ENCODE measurements at places on chromosomes 6 and 20.

DNA sequence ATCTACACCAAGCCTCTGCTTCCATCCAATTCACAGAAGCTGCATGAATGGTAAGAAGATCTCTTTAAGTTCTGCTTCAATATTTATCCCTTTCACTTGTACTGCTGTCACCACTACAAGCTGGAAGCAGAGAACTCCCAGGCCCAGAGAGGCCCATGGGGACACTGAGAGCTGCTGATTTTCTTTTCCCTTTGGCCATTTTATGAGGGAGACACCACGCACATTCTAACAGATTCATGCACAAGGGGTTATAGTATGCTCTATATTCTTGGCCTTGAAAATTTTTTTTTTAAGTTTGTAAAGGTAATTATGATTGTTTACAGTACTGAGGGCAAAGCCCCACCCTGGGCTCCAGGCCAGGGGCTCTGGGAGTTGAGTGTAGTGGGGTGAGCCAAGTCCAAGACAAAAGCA lies 88.4 kb downstream of the MYB start:
- no peak for DNase-seq

DNA sequence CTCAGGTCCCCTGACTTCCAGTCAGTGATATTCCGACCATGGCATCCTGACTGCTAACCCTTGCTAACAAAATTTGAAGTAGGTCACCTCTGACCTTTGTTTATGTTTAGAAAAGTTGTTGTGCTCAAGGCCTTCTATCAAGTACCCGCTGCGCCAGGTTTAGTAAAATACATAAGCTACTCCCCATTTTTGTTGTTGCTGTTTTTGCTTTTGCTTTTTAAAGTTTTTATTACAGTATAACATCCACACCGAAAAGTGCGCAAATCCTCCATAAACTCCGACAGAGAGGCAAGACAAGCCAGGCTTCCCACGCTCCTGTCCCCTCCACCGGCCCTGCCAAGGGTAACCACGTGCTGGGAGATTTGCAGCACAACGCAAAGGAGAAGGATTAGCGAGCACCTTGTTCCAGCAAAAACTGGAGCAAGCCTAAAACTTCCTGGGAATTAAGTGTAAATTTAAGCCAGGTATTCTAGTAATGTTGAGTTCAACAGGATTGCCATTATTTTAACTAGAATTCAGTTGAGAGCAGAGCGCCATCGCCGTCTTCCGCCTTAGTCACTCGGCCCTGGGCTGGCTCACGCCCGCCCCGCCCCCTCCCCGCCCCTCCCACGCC lies 17.8 kb upstream of the HMGN4 start:
- peak; percentile 90 for DNase-seq

DNA sequence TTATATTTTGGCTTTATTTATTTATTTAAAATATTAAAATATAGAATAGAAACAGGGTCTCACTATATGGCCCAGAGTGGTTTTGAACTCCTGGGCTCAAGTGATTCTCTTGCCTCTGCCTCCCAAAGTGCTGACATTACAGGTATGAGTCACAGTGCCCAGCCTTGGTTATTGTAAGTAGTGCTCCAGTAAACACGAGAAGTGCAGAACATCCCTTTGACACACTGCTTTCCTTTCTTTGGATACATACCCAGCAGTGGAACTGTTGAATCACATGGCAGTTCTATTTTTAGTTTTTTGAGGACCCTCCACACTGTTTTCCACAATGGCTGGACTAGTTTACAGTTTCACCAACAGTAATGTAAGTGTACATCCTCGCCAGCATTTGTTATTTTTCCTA lies 203.9 kb downstream of the PHF3 start:
- DNase-seq: no peak

GRCh38 chr6:169539176-169539897 lies 162.5 kb downstream of the WDR27 start:
- DNase-seq: no peak

GRCh38 chr6:111124406-111124805 lies 37.1 kb downstream of the SLC16A10 start:
- DNase-seq: no peak

DNA sequence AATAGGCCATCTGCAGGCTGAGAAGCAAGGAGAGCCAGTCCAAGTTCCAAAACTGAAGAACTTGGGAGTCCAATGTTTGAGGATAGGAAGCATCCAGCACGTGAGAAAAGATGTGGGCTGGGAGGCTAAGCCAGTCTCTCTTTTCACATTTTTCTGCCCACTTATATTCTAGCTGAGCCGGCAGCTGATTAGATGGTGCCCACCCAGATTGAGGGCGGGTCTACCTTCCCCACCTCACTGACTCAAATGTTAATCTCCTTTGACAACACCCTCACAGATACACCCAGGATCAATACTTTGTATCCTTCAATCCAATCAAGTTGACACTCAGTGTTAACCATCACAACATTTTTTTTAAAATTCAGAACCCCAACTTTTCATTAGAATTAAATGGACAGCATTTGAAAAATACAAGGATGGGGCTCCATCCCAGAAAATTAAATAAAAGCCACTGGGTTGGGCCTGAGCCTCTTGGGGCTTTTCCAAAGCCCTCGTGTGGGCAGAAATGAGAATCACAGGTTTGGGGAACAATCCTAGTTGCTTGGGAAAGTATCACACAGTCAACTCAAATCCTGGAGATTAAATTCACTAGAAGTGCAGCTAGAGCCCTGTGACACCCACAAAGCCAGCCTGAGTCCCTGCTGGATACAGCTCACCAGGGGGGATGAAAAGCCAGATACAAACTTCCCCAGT lies 2.2 kb downstream of the CLDN20 start:
- DNase-seq: no peak

- no peak for DNase-seq
These were observed 58.5 kb downstream of the PREX1 start for GRCh38 chr20:48769069-48769983.

- no peak for DNase-seq
These were observed 260.6 kb downstream of the TFAP2A start for GRCh38 chr6:10154251-10154650.

DNA sequence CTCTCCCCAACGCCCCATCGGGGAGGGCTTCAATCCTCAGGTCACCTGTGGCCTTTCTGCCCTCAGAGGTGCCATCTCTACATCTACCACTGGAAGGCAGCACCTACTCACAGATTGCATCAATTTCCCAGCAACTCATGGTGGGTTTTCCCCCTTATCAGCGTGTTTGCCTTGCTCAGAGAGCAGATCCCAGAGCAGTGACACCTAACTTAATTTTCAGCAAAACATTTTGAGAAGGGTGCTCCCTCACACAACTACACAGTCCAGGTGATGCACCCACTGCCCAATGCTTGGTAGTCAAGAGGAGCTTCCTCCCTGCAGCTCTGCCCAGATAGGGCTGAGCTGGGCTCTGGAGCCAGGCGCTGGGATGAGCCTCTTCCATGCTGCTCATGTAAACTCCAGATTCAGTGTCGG lies 48.2 kb downstream of the PLG start:
- no peak for DNase-seq

GRCh38 chr6:147936703-147937470 lies 405.8 kb upstream of the SASH1 start:
- no peak for DNase-seq

- no peak for DNase-seq
These were observed 138.7 kb upstream of the BACH2 start for GRCh38 chr6:90435207-90435899.

GRCh38 chr6:37502703-37503291 lies 3.1 kb upstream of the CCDC167 start:
- DNase-seq: no peak

DNA sequence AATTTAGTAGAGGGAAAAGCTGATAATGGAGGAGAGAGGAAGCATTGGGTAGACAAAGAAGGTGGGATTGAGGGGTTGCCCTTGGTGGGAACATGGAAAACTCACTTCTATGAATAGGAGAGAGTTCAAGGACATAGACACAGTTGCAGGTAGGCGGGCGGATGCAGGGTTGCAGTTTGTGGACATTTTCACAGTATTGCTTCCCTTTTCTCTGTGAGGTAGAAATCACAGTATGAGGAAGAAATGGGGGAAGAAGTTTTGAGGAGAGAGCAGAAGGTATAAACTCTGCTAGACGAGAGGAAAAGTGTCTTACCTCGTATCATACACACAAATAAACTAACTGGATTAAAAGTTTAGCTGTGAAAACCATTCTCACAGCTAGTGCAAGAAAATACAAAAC lies 200.7 kb upstream of the ECI2 start:
- DNase-seq: no peak

DNA sequence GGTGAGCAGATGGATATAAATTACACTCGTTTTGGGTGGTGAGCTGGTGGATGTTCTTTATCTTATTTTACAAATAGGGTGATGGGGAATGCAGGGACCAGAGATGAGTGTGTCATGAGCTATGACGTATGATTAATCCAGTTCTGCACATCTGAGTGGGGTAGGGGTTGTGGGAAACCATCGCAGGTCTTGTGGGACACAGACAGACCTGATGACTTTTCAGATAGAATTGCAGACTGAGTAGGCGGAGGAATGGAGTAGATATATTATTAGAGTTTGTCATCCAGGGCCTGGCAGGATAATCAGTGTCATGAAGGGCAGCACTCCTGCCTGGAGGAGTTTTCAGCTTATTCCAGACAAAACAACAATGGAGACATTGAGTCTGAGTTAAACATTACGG lies 12.9 kb upstream of the DSP start:
- no peak for DNase-seq

DNA sequence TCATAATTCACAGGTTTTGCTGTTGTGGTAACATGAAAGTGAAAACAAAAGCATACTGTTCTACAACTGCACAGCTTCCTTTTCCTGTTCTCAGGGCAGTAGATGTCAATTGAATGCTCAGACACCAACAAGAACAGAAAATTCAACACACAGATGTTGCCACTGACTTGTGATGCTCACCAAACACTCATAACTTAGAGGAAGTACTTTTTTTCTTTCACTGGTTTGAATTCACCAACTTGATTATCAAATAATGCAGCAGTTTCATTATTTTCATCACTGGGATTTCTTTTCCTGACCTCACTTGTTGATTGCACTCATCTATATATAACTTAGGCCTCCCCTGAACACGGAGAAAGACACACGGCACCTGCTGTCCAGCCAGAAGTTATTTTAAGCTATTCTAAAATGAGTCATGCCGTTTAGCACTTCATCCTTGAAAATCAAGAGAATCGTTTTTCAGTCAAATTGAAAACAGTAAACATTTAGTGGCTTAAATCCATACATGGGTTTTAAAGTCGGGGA lies 949 bp downstream of the TXLNB start:
- DNase-seq: no peak

- no peak for DNase-seq
These were observed 34.6 kb downstream of the STK35 start for GRCh38 chr20:2136275-2136674.

DNA sequence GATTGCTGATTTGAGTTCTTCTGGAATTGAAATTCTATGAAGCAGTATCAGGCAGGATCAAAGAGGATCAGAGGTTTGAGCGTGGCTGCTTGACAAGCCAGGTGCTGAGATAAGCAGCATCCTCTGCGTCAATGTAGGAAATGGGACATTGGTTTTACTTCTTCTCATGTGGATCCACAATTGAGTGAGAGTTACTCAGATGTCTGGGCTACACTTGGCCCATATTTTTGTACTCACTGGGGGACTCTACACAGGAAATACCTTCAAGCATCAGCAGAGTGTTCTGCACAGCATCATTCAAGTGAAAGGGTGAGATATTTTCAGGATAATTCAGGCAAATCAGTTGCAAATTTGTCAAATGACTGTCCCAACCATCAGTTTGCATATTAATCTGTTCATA lies 613.9 kb upstream of the ARID1B start:
- no peak for DNase-seq

GRCh38 chr6:46366190-46366900 lies 124.9 kb downstream of the RCAN2 start:
- DNase-seq: no peak

DNA sequence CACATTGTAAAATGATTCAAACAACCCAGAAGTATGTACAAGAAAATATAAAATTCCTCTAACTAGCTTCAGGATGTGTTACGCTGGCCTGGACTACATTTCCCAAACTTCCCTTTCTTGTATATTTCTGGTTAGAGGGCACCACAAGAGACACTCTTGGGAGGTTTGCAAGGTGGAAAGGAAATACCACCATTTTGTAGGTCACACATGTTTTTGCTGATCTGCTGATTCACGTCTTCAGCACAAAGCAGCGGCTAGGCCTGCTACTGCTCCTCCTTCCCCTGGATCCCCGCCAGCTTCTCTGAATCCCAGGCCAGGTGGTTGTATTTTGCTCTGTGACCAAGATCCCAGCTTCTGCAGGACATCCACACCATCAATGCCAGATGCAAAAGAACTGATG lies 104.2 kb downstream of the AGPAT4 start:
- no peak for DNase-seq

GRCh38 chr6:154632119-154632518 lies 101.1 kb upstream of the SCAF8 start:
- DNase-seq: no peak

GRCh38 chr6:13760307-13761304 lies 49.0 kb upstream of the RANBP9 start:
- no peak for DNase-seq

All from retina (tissue), 1 donor.